ENCODE measurements at places on chromosomes 2 and 18.

- no peak for DNase-seq
Measured at GRCh38 chr2:225614915-225615314, 215.4 kb downstream of the NYAP2 start.

GRCh38 chr18:48095726-48096125, 165.3 kb upstream of the SMAD2 start:
- DNase-seq, result no peak

DNA sequence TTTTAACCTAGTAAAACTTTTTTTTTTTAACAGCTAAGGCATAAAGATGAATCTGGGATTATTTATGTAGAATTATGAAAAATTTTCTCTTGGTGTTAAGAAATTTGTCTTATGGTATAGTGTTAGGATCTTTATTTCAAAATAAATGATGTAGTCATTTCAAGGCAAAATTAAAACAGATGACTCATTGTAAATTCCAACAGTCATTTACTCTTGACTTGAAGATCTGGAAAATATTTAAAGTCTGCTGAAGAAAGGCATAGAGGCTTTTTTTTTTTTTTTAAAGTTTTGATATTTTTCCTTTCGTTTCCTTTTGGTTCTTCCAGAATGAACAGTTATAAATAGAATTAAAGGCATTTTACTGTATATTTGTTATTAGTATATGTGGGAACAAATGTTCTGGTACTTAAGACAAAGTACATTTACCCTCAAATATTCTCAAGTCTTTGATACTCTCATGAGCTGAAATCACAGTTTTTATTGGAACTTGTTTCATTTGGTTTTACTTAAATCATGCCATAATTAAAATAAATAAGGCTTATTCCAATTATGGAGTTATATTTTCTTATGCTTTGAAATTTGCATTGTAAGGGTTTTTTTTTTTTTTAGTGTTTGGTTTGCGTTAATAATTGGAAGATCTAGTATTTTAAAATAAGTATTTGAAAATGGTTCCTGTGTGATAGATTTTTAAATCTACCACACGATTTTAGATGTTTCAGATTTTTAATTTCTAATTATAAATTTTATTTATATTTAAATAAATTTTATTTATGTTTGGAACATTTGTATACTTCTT, 29.9 kb downstream of the GLS start:
- DNase-seq, result no peak

DNA sequence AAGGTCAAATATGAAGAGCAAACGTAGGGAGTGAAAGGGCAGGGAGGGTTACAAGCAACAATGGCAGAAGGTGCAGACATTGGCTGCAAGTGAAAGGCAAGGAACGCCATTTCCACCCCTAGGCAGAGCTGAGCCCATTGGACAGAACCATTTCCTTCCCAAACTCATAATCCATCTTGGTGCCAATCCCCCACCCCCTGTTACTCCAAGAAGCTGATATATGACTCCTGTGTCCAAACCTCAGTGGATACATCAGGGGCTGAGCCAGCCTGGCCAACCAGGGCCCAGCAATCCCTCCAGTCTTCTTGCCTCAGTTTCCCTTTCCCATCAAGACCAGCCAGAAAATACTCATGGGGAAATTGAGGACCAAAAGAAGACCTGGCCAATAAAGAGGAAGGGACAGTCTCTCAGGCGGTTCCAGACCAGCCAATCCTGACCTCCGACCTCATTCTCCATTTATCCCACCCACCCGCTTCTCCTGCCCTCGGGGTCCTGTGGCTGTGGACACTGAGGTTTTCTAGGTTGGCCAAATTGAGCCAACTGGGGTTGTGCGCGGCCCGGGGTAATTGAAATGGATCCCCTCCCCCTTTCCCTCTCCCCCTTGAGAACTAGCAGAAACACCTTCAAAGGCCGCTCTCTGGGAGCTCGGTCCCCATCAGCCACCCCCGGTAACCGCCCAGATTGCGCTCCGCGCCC, 24.8 kb downstream of the TNS1 start:
- no peak for DNase-seq

DNA sequence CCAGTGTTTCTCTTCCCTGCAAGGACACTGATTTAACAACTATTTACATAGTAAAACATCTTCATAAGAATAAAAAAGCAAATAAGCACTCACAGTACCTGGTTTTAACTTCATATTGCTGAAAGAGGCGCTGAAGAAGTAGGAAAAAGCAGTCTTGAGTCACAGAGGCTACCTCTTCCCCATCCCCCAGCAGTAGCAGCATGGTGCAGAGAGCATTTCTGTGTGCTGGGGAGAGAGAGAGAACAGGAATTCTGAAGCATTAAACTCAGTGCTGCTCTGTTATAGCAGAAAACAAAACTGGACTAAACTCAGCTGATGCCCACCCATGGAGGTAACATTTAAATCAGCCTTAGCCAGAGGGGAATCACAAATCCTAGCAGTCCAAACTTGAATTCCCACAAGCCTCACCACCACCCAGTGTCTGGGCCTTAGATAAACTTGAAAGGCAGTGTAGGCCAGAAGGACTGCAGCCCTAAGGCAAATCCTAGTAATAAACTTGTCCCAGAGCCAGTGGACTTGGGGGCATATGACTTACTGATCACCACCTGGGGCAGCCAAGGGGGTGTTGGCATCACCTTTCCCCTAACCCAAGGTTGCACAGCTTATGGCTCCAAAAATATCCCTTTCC, 321.8 kb upstream of the CWC22 start:
- DNase-seq, result no peak

DNA sequence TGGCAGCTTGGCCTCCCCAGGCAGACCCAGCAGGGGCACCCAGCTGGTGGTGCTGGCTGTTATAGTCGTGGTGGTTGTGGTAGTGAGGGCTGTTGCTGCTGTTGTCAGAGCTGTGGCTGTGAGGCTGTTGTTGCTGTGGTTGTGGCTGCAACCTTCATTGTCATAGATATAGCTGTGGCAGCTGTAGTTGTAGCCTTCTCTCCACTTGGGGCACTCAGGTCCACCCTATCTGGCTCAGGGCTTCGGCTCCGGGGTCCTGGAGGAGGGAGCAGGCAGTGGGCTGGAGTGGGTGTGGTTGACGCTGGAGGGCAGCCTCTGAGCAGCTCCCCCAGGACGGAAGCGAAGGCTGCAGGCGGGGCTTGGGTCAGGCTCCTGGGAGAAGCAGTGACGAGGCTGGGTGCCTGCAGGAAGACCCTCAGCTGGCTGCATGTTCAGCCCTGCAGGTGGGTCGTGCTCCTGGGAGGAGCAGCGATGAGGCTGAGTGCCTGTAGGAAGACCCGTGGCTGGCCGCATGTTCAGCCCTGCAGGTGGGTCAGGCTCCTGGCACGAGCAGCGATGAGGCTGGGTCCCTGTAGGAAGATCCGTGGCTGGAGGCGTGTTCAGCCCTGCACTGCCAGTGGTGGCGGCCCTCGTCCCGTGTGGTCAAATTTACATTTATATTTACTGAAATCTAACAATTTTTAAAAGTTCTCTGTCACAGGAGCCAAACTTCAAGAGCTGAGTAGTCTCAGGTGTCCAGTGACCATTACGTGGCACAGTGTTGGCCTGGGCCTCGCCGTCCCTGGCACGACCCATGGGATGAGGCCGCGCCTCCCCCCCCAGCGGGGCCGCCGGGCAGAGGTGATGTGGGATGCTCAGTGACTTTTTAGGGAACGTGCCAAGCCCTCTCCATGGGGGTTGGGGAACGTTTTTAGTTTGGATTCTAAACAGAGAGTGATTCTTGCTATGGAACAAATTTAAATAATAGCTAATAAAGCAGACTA, 79.2 kb upstream of the PXDN start:
- DNase-seq, result no peak

- no peak for DNase-seq
Measured at GRCh38 chr18:45359275-45360009, 255.8 kb upstream of the SLC14A2 start.

DNA sequence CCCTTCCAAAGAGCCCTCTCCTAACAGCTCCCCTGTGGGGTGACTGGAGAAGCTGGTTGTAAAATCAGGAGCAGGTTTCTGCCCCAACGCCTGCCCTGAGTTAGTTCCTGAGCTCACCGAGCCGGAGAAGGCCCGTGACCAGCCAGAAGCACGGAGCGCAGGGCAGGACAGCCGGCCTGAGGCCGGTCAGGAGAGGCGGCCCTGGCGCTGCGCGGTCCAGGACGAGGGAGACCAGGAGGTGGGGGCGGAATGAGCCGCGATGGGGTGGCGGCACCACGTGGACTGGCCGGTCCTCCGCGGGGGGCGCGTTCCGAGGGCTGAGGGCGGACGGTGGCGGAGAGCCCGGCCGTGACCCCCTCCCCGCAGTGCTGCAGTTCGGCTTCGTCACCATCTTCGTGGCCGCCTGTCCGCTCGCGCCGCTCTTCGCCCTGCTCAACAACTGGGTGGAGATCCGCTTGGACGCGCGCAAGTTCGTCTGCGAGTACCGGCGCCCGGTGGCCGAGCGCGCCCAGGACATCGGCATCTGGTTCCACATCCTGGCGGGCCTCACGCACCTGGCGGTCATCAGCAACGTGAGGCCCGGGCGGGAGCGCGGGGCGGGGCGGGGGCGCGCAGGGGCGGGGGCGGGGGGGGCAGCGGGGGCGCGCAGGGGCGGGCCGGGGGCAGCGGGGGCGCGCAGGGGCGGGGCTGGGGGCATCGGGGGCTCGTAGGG, 29.0 kb downstream of the ANO7 start:
- DNase-seq, result peak; percentile 81

DNA sequence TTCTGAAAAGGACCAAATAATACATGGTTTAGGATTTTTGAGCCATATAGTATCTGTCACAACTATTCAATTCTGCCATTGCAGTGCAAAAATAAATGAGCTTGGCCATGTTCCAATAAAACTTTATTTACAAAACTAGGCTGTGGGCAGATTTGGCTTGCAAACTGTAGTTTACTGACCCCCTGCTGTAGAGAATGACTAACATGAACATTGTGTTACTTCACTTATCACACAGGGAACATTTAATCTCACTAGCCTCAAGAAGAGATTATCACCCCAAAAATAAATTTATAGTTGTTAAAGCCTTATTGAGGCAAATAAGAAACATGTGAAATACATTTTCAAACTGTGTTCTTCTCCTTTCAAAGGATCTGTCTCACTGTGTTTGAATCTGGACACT, 766.2 kb downstream of the MBD2 start:
- DNase-seq, result no peak

GRCh38 chr2:28601616-28602015, 105.8 kb downstream of the PLB1 start:
- DNase-seq, result no peak

GRCh38 chr2:234932591-234933168, 19.1 kb upstream of the SH3BP4 start:
- DNase-seq, result no peak

GRCh38 chr2:159982842-159983785, 79.3 kb downstream of the PLA2R1 start:
- DNase-seq, result no peak

DNA sequence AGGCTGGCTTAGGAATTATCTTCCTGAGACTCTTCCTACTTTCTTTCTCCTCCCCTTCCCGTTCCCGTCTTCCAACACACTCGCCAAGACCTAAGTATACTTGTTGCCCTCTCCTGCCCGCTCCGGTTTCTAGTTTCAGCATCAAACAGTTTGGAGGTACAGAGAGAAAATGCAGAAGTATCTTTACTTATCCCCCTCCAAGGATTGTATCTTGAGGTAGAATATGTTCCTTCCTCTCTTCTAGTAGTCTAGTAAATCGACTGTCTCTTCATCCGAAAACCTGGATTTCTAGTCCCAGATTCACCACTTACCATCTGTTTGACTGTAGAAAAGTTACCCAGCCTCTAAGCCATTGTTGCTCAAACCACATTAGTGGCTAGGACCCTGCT, 755 bp downstream of the EIF4E2 start:
- no peak for DNase-seq

DNA sequence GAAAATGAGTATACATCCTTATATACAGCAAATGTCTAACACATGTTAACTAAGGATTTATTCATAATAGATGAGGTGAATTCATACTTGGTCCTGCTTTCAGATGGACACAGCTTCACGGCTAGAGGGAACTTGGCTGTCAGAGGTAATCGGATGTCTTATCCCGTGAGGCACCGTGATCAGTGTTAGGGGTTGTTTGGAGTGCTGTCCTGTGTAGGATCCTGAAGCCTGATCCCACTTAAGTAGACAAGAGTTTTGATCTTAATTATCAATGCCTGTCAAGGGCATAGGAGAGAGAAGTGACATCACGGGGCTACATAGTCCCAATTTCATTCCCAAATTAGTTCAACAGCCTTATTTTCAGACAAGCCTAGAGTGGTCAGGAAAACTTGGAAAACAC, 204.6 kb downstream of the RNF144A start:
- DNase-seq, result no peak

GRCh38 chr2:136441979-136442714, 323.2 kb upstream of the THSD7B start:
- no peak for DNase-seq

- DNase-seq, result no peak
Measured at GRCh38 chr2:151841047-151841424, 12.8 kb upstream of the ARL5A start.

DNA sequence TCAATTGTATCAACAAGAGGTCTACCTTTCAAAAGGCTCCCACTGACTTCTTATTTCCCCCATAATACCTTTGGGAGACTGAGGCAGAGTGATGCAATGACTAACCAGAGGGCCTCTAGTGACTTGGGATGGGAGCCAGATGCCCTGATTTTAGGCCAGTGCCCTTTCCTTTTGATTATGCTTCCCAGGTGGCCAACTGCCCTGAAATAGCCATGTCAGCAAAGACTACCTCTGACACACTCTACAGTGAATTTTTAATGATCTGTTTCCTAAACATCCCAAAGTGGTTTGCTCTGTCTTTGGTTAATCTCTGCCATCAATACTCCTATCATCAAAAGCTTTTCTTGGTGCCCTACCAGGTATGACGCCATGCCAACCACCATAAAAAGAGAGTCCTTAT, 65.9 kb upstream of the ZFP36L2 start:
- DNase-seq, result no peak

- DNase-seq, result no peak
Measured at GRCh38 chr2:107028661-107029060, 142.7 kb upstream of the ST6GAL2 start.

- no peak for DNase-seq
Measured at GRCh38 chr2:52465287-52465686, 1302.3 kb upstream of the CHAC2 start.

DNA sequence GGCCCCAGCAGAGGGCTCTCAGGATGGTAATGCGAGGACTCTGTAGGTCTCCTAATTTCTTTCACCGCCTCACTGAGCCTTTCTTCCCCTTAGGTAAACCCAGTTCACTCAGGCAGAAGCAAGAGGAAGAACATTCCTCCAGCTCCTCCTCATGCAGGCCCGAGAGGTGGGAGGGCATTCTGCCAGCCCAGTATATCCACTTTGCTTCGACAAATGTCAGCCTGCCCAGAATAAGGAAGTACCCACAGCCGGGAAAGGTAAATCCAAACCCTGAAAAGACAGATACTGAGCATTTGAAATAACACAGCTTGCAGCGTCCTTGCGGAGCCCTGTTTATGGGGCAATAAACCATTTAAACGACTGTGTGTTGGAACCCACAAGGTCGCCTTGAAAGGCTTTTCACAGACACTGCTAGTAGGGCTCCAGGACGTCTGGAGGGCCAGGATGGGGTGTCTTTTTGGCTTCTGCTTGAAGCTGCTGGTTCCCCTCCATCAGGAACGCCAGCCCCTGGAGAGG, 63.0 kb upstream of the STPG4 start:
- no peak for DNase-seq
